Stimulated activated CD4-positive, alpha-beta T cell treated with anti-CD3 and anti-CD28 coated beads, Interleukin-1b, Interleukin-23, amount 100 ng/mL, for 24 hours (primary cell): ENCODE measurements at places on chromosomes 13 and 19.

DNA sequence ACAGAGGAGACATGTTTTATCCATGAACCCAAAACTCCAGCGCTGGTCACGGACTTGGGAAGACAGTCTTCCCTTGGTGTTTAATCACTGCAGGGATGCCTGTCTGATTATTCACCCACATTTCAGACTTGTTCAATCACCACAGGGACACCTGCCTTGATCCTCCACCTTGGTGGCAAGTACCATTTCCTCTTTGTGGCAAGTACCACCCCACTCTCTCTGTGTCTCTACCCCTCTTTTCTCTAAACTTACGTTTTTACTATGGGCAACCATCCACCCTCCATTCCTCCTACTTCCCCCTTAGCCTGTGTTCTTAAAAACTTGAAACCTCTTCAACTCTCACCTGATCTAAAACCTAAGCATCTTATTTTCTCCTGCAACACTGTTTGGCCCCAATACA, 16.8 kb downstream of the ZNF83 start:
- no peak for DNase-seq

GRCh38 chr13:98447881-98448641, 128.8 kb downstream of the STK24 start:
- no peak for DNase-seq

- no peak for DNase-seq
Observed at GRCh38 chr13:99653526-99653925, 152.3 kb downstream of the TM9SF2 start.

- no peak for DNase-seq
Observed at GRCh38 chr13:29702912-29703351, 107.4 kb upstream of the SLC7A1 start.

DNA sequence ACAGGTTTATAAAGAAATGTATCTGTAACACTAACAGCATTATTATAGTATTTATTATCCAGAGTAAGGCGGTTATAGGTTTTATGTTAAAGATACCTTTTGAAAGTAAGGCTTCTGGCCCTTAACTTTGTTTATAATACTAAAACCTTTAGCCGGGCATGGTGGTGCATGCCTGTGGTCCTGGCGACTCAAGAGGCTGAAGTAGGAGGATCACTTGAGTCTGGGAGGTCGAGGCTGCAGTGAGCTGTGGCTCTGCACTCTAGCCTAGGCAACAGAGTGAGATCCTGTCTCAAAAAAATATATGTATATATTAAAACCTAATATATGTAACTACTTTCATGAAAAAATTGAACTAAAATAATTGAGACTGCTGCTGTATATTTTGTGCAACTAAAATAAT, 98.7 kb upstream of the KLF5 start:
- DNase-seq, result no peak

DNA sequence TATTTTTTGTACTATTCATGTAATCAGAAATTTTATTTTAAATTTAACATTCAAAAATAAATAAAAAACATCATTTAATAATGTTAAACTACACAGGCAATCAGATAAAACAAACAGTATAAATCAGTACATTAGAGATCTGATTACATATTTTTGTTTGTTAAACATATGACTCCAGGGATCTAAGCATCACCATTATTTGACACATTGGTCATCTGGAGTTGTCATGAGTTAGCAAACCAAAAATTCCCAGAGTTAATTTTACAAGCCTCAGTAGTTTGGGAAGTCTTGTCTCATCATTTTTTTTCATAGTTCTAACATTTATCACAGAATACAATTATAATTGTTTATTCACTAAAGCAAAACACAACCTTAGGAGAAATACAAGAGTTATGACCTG, 770.8 kb upstream of the SLITRK6 start:
- no peak for DNase-seq

DNA sequence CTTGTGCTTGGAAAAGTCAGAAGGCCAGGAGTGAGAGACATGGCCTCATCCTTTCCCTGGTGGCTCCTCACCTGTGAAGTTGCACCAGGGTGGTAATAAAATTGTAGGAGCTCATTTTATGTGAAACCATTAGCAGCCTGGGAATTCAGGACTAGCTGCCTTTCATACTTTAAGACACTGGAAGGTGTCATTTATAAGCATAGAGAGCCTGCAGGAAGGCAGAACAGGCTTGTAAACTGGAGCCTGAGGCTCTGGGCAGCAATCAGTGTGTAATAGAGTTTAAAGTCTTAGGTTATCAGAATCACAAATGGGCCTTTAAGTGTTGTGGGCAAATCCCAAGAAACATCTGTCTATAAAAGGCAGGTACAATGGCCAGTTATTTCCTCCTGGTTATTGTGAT, 127.2 kb downstream of the TM9SF2 start:
- DNase-seq, result no peak

DNA sequence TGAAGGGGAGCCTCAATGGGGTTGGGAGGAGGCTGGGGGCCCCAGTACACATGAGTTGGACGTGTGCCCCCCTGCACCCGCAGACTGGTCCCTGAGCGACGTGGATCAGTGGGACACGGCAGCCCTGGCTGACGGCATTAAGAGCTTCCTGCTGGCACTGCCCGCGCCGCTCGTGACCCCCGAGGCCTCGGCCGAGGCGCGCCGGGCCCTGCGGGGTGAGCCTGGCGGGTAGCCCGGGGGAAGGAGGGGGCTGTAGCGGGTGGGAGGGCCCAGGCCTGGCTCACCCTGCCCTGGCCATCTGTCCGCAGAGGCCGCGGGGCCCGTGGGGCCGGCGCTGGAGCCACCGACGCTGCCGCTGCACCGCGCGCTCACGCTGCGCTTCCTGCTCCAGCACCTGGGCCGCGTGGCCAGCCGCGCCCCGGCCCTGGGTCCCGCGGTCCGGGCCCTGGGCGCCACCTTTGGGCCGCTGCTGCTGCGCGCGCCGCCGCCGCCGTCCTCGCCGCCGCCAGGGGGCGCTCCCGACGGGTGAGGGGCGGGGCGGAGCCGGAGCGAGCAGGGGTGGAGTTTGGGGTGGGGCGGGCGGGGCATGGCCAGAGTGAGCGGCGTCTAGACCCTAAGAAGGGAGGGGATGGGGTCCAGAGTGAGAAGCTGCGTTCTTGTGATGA, 8.1 kb downstream of the PIK3R2 start:
- DNase-seq, result peak; percentile 58

GRCh38 chr13:98992355-98992754, 14.5 kb upstream of the DOCK9 start:
- DNase-seq, result no peak

DNA sequence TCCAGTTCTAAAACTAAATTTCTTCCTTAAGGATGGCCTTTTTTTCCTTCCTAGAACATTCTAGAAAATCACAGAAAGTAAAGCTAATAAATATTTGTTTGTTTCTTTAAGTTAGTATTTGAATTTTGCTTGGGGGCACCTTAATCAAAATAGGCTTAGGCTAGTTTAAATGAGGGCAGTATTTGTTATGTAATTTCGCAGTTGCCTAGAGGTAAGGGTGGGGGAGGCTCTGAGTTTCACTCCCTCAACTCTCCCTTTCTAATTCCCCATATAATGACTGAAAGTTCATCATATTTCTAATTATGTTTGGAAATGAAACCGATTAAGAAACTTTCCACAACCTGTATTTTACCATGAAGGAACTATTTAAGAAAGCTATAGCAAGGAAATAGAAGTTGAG, 40.6 kb downstream of the PCDH17 start:
- no peak for DNase-seq

DNA sequence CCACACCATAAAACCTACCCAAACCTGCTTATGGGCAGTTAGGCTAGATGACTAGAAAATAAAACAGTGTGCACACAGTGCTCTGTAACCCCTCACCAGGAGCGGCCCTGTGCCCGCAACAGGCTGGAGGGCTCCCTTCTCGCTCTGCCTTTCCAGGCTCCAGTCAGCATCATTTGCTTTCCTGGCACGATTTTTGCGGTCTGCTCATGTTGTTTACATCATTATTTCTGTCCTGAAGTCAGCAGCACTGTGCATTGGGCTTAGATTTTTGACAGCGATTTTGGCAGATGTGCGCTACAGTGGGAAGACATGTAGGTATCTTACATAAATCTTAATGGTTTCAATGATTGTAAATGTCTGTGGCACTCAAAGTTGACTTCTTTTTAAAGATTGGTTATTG, 344.0 kb downstream of the MTUS2 start:
- no peak for DNase-seq

GRCh38 chr19:6724631-6725492, 4.4 kb upstream of the C3 start:
- DNase-seq, result no peak

GRCh38 chr19:3131168-3131567, 4.7 kb upstream of the GNA15 start:
- DNase-seq, result no peak

DNA sequence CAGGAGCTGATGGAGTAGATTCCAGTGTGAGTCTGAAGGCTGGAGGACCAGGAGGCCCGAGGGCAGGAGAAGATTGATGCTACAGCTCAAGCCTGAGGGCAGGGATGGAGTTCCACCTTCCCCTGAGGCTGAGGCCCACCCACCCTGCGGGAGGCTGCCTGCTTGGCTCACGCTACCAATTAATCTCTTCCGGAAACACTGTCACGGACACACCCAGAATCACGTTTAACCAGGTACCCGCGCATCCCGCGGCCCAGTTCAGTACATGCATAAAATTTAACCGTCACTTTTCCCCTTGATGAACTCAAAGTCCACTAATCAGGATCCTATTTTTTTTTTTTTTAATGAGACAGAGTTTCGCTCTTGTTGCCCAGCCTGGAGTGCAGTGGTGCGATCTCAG, 5.2 kb upstream of the ZNF628 start:
- DNase-seq, result no peak

DNA sequence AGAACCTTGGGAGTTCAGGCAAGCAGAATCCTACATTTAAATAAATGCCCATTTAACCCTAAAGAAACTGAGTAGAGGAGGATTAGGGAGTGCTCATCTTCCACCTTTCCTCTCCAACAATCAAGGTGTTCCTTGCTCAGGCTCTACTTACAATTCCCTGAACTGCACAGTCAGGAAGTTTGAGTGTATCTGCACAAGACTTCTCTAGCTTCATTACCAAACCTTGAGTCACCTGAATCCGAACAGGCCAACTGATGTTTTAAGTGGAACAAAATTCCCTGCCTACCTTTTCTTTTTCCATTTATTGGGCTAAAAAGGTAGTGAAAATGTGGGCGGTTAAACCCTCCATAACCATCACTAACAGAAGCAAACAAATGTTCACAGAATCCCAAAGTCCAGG, 78.3 kb downstream of the FOXO1 start:
- DNase-seq, result no peak

DNA sequence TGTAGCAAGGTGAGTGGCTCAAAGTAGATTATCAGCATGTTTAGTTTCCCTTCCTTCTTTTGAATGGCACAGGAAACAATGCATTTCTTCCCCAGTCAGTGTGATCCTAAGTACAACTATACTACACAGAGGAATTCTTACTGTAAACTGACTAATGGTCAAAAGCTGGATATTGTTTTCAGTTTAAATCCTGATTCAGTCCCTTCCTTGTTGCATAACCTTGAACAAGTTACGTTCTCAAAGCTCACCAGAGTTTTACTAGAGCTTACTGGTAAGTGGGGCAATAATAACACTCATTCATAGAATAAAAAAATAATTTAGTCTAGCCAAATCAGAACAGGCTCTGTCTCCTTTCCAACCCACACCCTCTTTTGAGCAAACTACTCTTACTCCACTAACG, 180.1 kb downstream of the POSTN start:
- DNase-seq, result no peak

GRCh38 chr13:31764556-31764955, 25.2 kb downstream of the RXFP2 start:
- DNase-seq, result no peak

DNA sequence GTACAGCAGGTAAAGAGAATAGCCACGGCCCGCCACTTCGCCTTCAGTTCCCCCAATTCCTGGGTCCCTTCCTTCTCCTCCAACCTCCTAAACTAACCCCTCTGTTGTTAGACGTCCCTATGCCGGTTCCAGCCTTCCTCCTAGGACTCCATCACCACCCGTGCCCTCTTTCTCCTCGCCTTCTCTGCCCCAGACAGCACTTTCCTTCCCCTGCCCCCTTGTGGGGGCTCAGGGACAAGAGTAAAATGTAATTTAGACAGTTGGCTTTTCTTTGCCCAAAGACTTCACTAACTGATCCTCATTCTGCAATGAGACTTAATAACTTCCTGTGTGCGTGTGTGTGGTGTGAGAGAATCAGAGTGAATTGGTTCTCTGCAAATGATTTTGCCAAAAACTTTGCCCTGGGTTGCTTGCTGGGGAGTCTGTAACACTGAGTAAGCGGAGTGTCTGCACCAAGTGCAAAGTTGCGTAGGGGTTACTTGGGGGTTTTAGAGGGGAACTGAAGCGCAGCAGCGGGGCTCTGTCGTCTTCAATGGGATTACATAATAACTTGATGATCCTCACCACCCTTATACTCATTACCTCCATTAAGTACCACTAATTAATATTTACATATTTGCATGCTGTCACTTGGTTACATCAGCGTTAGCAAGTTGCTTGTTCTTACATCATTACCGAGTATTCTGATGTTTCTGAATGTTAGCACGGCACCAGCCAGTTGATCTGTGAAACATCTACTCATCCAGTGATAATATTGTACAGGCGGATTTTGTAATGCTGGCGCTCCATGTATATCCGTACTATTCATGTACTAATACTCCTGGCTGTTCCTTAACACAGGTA, 19.9 kb upstream of the SGCG start:
- DNase-seq, result no peak

DNA sequence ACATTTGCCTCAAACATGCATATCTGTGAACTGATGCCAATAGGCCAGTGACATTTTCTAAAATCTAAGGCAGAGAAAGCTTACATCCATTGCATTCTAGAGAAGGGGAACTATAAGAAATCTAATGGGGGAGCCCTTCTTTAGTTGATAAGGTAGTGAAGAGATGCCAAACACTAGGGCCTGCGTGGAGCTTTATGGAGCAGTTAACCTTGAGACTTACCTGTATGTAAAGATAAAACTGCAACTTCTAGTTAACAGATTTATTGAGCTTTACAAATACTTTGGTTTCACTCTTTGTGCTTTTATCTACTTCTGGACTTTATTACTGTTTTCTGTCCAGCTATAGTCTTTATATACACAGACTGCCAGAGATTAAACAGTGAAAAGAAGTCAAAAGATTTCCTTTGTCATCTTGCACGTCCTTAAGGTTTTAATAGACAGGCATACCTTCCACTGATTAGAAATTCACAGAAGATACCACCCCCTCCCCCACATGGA, 457.6 kb downstream of the KLF12 start:
- DNase-seq, result no peak

DNA sequence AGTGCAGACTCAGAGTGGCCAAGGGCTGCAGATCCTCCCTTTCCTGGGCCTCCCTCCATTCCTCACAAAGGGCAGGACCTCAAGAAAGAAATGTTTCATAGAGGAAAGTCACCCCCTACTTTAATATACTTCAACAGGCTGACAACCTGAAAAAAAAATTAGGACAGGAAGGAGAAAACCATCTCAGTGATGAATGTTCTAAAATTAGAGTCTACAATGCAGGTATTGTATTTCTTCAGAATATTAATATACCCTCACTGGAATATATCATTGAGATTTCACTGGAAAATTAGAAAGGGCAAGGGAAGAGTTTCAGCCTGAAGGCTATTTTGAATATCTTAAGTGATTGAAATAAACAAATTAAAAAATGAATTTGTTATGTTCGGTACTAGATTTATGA, 176.9 kb downstream of the DNAJC15 start:
- no peak for DNase-seq
